Natural killer cell (primary cell): ENCODE measurements at places on chromosomes 12 and 14.

DNA sequence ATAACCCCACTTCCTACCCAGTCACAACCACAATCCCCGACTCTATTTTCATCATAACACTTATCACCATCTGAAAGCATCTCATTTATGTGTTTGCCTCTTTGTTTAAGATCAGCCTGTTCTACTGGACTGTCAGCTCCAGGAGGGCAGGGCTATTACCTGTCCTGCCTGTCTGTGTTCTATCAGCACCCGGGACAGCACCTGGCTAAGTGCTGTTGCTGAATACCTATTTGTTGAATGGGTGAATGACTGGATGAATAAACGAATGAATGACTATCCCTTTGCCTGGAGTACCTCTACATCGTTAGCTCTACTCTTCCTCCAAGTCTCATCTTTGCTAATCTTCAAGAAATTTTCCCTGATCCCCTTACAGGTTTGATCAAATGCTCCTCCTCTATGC is 69.0 kb downstream of the WSCD2 start:
- DNase-seq = no peak

GRCh38 chr12:96371138-96371789 is 29.0 kb downstream of the CDK17 start:
- DNase-seq = no peak

DNA sequence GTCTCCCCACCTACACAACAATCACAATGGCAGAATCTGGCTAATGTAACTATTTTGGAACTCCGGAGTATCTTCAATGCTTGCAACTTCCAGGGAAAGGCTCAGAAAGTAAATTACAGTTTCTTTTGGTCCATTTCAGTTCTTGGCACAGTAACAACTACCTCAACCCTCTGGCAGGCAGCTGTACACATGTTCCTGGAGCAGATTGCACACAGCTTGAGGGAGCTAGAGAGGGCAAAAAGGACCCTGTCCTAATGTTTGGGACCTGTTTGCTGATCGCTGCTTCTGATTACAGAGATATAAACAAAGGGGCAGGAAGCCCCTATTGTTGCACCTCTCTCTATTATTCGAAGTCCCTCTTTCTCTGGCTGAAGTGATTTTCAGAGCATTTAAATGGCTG is 35.2 kb upstream of the SLC38A1 start:
- DNase-seq = no peak

GRCh38 chr12:122749569-122750332 is 2.9 kb upstream of the DENR start:
- no peak for DNase-seq

- peak; percentile 59 for DNase-seq
Measured at GRCh38 chr12:47819138-47819895, 386 bp downstream of the HDAC7 start.

- DNase-seq = no peak
Measured at GRCh38 chr14:77640756-77641533, 24.5 kb upstream of the SPTLC2 start.

GRCh38 chr12:5861416-5861815 is 83.6 kb downstream of the ANO2 start:
- no peak for DNase-seq

DNA sequence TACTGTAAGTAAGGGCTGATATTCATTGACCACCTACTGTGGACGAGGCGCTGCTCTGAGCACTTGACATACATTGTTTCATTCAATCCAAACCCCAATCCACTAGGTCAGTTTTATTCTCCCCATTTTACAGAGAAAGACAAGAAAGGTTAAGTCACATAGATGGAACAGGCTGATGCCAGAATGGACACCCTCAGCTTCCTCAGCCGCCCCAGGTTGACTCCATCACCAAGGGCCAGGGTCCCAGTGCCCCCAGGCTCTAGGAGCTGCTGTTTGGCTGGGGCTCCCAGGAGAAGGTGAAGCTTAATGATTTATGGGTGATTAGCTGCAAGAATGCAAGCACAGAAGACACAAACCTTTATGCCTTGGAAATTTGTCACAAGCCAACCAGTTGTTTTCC is 671 bp upstream of the AQP2 start:
- DNase-seq = no peak

GRCh38 chr14:80212023-80212397 is 706 bp upstream of the DIO2 start:
- DNase-seq = no peak

GRCh38 chr12:89750389-89751351 is 42.0 kb upstream of the ATP2B1 start:
- DNase-seq = no peak

DNA sequence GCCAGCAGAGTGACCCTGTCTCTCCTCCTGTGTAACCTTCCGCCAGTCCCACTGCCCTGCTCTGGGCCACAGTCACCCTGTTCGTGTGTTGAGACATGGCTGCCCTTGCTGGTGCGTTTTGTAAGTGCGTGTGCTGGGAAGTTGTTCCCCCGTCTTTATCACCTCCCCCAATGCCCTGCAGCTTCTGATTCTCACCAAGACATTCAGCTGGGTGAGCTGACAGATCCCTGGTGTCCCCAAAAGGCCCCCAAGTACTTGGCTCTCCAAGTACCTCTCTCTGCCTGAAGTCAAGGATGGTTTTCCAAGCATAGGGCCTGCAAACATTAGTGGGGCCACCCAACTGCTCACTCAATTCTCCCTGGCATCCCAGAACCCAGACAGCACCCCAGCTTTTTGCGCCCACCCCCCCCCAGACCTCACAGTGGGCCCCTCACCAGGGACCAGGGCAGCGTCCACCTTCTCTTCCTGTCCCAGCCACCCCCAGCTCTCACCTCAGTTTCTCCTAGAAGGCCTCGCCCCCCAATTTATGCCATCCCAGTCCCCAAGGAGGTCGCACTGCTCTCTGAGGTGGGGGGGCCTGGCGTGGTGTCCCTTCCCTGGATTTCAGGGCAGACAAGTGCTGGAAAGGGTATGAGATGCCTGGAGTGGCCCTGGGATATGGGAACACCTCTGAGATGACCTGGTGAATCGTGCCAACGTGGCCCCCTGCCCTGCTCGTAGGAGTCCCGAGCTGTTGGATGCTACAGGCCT is 51.8 kb upstream of the EML1 start:
- DNase-seq = no peak

- no peak for DNase-seq
Measured at GRCh38 chr12:89238593-89238992, 113.7 kb downstream of the DUSP6 start.

- no peak for DNase-seq
Measured at GRCh38 chr14:22908601-22909000, 10.3 kb downstream of the RBM23 start.

GRCh38 chr12:122374707-122375106 is 47.8 kb downstream of the CLIP1 start:
- no peak for DNase-seq

- DNase-seq = no peak
Measured at GRCh38 chr12:112238441-112238840, 113.1 kb downstream of the TRAFD1 start.

GRCh38 chr12:130955238-130955816 is 1.6 kb downstream of the ADGRD1 start:
- no peak for DNase-seq

GRCh38 chr12:20017802-20018201 is 350.5 kb upstream of the PDE3A start:
- DNase-seq = no peak

DNA sequence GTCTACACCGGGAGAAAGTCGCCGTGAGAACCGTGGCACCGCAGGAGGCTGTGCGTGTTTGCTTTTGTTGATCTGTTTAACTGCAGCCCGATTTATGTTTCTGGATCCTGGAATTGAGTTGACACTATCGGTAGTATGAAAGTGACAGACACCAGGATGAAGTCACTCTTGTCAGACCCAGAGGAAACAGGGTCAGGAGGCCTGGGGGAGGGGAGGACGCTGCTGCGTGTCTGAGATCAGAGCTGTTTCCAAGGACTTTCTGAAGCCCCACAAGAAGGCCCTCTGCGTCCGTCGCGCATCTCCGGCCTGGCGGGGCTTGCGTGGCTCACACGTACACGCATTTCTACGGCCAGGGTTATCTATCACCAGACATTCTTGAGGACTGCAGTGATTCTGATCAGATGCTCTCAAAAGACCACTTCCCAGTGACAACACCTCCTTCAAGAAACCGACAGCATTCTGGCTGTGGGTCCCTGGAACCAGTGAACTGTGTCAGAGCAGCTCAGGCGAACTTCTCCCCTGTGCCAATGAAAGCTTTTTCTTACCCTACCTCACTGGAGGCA is 263.4 kb downstream of the ADGRD1 start:
- no peak for DNase-seq

DNA sequence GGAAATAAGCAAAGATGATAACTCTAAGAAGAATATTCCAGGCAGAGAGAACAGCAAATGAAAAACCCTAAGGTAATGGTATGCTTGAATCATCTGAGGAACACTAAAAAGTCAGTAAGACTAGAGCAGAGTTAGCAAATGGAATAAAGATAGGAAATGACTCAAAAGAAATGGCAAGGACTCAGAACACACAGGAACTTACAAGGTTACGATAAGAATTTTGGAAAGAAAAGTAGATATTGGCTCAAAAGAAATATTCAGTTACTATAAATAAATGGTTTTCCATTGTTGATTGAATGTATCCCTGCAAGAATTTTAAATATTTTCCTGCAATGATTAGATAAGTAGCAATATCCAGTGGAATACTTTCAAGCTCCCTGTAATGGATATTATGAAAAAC is 705.8 kb downstream of the C12orf50 start:
- no peak for DNase-seq

DNA sequence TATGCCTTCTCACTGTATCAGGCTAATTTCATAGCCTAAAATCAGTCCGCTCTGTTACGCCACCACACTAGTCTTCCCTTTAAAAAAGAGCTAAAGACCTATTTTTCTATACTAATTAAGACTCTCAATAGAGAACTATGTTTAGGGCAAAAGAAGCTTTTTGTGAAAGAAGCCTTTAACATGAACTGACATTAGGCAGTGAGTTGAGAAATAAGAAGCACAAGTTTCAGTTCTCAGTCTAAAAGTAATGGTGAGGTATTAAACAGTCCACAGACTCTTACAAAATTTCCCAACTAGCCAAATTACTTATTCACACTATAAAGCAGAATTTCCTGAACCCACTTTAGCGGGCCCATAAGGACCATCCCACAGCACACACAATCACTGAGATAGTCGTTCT is 93.7 kb downstream of the SOX5 start:
- DNase-seq = no peak

DNA sequence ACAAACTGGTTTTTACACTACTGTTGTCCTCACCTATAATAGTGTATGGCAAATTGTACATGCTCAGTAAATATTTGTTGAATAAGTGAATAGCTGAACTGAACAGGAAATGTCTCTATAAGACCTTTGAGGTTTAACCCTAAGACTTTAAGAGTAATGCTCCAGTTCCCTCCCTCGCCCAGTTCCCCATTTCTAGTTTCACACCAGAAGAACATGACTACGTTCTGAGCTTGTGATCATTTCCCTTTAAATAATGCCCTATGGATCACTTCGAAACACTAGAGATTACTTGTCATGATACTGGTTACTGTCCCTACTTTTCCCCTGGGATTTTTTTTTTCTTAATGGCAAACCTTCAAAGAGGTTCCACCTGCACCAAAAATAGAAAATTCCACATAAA is 69.3 kb downstream of the PRKD1 start:
- no peak for DNase-seq

DNA sequence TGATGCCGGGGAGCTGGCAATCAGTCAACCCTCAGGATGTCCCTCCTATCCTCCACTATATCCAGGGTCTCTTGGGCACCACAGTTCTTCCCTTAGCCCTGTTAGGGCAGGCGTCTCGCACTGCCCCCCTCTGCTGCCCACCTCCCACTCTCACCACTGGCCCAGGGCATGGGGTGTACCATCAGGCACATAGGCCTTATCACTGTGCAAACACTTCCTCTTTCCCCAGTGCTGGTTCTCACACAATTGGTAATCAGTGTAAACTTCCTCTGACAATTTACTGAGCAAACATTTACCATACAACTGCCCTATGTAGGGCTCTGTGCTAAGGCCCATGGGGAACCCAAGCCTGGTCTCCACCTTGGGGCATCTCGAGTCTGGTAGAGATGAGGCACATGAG is 20.1 kb upstream of the TMED10 start:
- DNase-seq = no peak

GRCh38 chr12:65121049-65121955 is at the start of gene WIF1:
WIF1 (minus strand) TSS chr12:65121305; CDS start chr12:65121191, 114 bp downstream.
- DNase-seq = peak; percentile 23

- no peak for DNase-seq
Measured at GRCh38 chr14:101246894-101247841, 314.1 kb upstream of the DIO3 start.

DNA sequence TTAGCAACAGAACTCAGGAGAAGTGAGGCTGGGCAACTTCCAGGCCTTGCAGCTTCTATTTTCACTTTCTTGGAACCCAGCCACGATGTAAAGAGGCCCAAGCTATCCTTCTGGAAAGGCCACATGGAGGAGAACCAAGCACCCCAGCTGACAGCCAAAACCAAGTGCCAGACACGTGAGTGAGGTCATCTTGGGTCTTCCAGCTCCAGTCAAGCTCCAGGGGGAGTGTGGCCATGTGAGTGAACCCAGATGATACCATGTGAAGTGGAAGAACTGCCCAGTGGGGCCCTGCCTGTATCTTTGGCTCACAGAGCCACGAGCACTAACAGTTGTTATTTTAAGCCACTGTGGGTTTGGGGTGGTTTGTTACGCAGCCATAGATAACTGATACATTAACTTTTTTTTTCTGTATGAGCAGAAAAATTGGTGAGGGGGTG is 126.8 kb upstream of the MAP1LC3B2 start:
- no peak for DNase-seq

DNA sequence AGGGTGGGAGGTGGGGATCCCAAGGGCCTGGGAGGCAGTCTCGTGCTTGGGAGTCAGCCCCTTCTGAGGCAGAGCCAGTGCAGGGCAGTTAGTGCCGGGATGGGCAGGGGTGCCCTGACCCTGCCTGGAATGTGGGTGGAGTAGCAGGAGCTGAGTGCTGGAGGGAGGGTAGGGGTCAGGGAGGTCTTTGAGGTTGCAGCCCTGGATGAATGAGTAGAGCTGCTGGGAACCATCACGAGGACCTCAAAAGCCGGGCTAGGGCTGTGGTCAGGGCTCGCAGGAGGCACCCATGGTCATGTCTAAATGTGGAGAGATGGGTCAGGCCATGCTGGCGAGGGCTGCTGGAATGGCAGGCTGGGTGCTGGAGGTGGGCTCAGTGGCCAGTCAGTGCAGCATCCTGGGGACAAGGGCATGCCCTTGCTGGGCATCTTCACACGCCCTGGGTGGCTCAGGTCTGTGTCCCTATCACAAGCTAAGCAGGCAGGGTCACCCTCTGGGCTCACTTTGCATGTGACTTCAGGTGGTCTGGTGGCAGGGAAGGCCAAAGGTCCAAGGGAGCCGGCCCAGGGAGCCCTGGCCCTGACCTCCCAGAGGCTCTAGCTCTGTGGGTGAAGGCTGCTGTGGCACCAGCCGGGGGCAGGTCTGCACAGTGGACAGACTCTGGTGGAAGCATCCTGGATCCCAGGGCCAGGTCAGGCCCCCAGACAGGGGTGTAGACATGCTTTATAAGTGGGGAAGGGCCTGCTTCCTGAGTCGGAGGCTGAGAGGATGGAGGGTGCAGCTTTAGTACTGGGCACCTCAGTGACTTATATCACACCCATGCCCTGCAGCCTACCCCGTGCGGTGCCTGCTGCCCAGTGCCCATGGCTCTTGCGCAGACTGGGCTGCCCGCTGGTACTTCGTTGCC is 24.5 kb downstream of the PAPLN start:
- no peak for DNase-seq
